Foreskin keratinocyte (primary cell): ENCODE measurements at places on chromosomes 1 and 21. TPM values are rescaled to one million over a fixed set of nuclear protein-coding genes. Genes with fewer than 3 reads are reported as not detected.

TLR5 gene
- 0.18 TPM in 2 replicates for polyA plus RNA-seq

CD53 gene
- polyA plus RNA-seq: not detected in 2 replicates

UBL4B gene
- not detected in 2 replicates for polyA plus RNA-seq

PIGC gene
- 20.1 and 21.7 TPM in 2 replicates for polyA plus RNA-seq

OR2T11 gene
- not detected in 2 replicates for polyA plus RNA-seq
